Activated CD8-positive, alpha-beta memory T cell treated with anti-CD3 and anti-CD28 coated beads, Interleukin-2, amount 10 ng/mL, durations not matched to agents 7 days and 5 days (primary cell): ENCODE measurements at places on chromosomes 3 and 15. TPM values are rescaled to one million over a fixed set of nuclear protein-coding genes. Genes with fewer than 3 reads are reported as not detected.

The GUCA1C gene
- total RNA-seq: not detected

The SEMA3G gene
- 0.38 TPM for total RNA-seq

The DOCK3 gene
- 3.4 TPM for total RNA-seq

The GMNC gene
- total RNA-seq: not detected

The MYRIP gene
- total RNA-seq: not detected

The EHHADH gene
- total RNA-seq: 4.0 TPM

The GOLGA8A gene
- 224 TPM for total RNA-seq

The GOLGA6A gene
- total RNA-seq: not detected

The SSUH2 gene
- total RNA-seq: not detected

The GOLGA8N gene
- 15.6 TPM for total RNA-seq

The SLC24A5 gene
- total RNA-seq: not detected

The ZWILCH gene
- 35.6 TPM for total RNA-seq

The GLDN gene
- not detected for total RNA-seq

The FAM3D gene
- total RNA-seq: not detected

The CCR4 gene
- total RNA-seq: 42.1 TPM

The SCAMP5 gene
- 0.61 TPM for total RNA-seq

The GATM gene
- 2.7 TPM for total RNA-seq

The PLCL2 gene
- total RNA-seq: 24.4 TPM

The CYP8B1 gene
- total RNA-seq: not detected

The GATA2 gene
- total RNA-seq: 0.28 TPM

The TEX55 gene
- total RNA-seq: not detected

The TM6SF1 gene
- 13.3 TPM for total RNA-seq

The RRP9 gene
- 25.4 TPM for total RNA-seq

The CHRNB4 gene
- not detected for total RNA-seq

The GOLGA8T gene
- 0.77 TPM for total RNA-seq
